ENCODE measurements at places on chromosomes 2 and 18.

- no peak for DNase-seq
These were observed 20.6 kb upstream of the GCC2 start for GRCh38 chr2:108428286-108429009.

- no peak for DNase-seq
These were observed 163.8 kb upstream of the CDH20 start for GRCh38 chr18:61169386-61169785.

- DNase-seq = no peak
These were observed 100.6 kb downstream of the BABAM2 start for GRCh38 chr2:27991146-27991545.

GRCh38 chr18:76445741-76446232 is 49.3 kb downstream of the ZNF516 start:
- DNase-seq = no peak

- DNase-seq = no peak
These were observed 135.5 kb upstream of the MYT1L start for GRCh38 chr2:2466534-2466933.

DNA sequence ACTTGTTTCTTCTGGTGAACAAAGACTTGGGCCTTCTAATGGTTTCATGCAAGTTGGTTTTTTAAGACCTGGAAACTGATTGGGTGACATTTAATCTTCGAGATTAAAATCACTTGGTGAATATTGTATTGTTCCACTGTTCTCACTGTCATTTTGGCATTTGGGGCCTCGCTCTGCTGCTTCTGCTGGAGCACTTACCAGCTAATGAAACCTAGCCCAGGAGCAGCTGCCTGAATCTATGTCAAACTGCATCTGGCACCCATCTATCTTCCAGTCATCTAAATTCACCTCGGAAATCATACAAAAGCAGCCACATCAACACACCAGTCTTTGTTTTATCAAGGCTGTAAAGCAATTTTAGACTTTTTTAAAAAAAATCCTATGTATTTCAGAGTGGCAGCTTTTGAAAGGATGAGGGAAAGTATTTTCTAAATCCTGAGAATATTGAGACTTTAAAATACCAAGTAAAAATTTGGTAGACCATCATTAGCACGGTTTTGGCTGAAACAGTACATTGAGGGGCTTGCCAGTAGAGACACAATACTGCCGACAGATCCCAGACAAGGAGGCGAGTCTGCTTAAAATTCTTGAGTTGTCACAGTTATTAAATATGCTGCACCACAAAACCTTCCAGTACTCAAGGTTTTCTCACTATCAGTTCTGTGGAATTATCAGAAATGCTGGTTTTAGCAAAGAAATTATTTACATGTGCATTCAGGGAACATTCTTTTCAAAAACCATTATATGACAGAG is 26.1 kb upstream of the SERTAD2 start:
- DNase-seq = peak; percentile 53

DNA sequence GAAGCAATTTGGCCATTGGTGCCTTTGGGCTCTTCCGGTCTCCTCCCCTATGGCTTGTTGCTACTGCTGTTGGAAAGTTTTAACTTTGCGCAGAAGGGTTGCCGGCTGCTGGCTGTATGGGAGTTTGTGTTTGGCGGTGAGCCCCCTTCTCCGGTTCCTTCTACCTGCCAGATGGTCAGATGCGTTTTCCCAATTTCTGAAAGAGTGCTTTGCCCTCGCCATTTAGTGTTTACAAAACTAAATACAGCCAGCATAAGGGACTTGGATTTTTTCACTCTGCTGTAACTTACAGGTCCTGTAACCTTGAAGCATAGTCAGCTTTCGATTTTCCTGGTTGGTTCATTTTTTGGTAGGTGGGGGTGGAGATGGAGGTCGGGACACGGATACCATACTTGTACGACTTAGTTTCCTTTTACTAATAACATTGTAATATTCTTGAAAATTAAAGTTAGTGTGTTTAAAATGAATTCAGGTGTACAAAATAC is 604 bp downstream of the COQ10B start:
- no peak for DNase-seq

DNA sequence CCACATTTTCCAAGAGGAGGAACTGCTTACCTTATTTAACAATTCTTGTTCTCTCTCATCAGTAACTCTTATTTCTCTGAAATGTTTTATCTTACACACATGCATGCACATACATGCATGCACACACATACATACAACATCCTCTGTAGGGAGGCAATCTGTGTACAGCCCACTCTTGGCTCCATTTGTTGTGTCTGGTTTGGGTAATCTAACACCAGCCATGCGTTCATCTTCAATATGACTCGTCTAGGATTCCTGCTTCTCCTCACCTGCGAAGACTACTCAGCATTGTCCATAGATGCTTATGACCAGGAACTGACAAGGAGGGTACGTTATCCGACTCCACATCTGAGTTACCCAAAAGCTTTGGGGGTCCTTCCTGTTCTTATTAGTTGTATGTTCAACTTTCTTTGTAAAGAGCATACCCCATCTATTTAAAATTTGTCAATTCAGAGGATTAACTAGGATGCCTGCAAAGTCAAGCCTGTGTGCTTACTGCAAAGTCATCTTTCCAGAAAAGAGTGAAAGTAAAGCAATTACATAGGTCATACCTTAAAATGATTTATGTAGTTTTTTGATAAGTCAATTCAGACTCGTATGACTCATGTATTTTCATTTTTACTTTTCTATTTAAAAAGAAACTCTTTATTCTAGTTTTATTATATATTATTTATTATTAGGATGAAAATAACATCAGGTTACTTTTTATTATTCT is 18.2 kb downstream of the LYPD6B start:
- DNase-seq = no peak

DNA sequence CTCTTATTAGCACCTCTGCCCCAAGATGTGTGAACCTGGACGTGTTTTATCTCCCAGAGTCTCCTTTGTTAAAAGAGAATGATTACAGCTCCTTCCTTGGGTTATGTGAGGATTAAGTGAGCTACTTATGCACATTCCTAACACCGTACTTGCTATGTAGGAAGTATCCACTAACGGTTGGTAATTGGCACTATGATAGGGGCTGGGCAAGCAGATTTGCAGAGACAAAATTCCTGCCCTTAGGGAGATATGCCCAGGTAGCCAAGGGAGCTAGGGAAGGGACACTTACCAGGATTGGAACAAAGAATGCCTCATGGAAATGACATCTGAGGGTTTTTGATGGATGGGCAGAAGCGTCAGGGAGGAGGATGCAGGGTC is 11.5 kb upstream of the ALPK2 start:
- DNase-seq = no peak

- DNase-seq = no peak
These were observed 31.4 kb downstream of the FHOD3 start for GRCh38 chr18:36328916-36329315.

DNA sequence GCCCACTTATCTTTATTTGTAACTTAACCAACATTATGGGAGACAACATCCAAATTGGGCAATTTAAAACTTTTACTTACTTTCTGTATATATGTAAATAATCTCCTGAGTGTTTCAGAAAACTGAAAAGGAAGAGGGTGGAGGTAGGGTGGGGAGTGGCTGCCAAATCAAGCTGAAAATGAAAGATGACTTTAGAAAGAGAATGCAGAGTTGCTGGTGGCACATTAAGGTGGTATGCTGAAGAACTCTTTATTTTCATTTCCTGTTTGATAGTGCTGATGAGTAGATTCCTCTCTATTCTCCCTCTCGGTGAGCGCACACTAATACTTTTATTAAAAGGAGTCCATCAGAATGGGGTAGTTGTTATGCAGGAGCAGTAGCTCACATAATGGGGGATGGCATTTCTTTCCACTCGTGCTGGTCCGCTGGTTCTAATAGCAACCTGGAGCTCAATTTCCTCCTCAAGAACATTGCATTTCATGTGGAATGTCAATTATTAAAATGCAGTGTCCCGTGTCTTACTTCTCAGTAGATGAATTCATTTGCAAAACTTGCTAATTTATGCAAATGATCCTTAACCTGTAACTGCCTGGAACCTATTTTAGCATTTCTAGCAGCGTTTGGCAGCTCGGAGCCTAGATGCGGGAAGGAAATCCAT is 466.9 kb upstream of the HNRNPA3 start:
- no peak for DNase-seq

GRCh38 chr18:23634692-23635091 is 28.0 kb downstream of the ANKRD29 start:
- no peak for DNase-seq

DNA sequence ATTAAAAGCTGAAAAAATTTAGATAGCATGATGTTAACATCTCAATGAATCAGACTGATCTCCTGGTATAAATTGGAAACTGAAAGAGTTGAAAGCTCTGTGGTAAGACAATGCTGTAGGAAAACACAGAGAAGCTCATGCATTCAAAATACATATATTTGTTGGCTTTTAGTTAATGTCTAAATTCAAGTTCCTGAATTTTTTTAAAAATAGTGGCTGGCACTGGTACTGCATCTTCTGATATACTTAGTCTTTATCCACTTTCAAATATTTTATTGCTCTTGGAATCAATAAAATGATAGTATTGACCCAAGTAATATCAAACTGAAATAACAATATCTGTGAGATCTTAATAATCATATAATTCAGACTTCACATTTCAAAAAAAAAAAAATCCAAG is 151.4 kb upstream of the FIGN start:
- no peak for DNase-seq

GRCh38 chr2:119724656-119725485 is 34.9 kb upstream of the PTPN4 start:
- DNase-seq = no peak

Data from SHP77 treated with DMSO at 0.1 percent for 48 hours (cell line).